ENCODE measurements at places on chromosomes 7 and 10.

DNA sequence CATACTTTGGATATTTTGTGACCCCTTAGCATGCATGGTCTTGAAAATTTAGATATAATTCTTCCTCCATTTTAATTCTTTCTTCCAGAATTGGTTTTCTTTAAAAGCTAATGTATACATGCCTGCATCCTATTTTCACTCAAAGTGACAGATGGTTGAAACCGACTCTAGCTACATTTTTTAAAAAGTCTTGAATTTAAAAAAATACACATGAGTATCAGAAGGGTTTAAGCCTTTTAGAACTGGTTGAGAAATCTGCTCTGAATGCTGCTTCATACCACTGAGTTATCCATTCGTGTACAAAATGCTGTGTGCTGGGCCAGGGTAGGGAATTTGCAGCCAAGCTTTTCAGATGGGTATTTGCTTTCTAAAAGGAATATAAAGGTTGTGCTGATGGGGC, 16.5 kb downstream of the DYNC1I1 start:
- DNase-seq, result no peak

DNA sequence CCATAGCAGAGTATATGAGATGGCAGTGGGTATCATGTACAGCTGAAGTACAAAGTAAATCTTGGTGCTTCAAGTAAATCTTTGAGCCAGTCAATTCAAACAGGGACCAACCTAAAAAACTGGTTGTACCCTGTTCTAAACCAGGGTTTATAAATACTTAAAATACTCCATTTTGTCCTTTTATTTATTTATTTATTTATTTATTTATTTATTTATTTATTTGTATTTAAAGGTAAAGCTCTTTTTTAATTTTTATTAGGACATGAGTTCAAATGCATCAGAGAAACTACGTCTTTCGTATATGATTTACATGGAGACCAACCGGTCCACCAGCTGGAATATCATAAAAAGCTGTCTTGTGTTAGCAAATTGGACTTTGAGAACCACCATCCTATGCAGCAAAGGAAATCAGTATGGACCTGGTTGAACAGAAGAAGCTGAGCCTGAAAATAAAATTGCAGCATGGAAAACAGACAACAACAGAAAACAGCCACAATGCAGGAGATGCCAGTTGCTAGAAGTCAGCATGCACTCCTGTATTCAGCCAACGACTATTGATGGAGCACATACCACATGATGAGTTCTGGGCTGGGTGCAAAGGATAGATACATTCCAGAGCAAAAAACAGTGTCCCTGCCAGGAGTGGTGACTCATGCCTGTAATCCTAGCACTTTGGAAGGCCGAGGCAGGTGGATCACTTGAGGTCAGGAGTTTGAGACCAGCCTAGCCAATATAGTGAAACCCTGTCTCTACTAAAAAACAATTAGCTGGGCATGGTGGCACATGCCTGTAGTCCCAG, 60.0 kb downstream of the PLXNA4 start:
- no peak for DNase-seq

- no peak for DNase-seq
Measured at GRCh38 chr7:1965579-1966294, 267.0 kb downstream of the MAD1L1 start.

- peak; percentile 76 for DNase-seq
Measured at GRCh38 chr10:77974396-77975074, 48.0 kb upstream of the DLG5 start.

- DNase-seq, result no peak
Measured at GRCh38 chr7:157496416-157497275, 159.8 kb downstream of the DNAJB6 start.

GRCh38 chr7:66198956-66199355, 6.2 kb upstream of the TPST1 start:
- DNase-seq, result no peak

GRCh38 chr10:113959383-113959760, 84.3 kb upstream of the ADRB1 start:
- no peak for DNase-seq

GRCh38 chr10:63718006-63718405, 196.8 kb downstream of the REEP3 start:
- no peak for DNase-seq

DNA sequence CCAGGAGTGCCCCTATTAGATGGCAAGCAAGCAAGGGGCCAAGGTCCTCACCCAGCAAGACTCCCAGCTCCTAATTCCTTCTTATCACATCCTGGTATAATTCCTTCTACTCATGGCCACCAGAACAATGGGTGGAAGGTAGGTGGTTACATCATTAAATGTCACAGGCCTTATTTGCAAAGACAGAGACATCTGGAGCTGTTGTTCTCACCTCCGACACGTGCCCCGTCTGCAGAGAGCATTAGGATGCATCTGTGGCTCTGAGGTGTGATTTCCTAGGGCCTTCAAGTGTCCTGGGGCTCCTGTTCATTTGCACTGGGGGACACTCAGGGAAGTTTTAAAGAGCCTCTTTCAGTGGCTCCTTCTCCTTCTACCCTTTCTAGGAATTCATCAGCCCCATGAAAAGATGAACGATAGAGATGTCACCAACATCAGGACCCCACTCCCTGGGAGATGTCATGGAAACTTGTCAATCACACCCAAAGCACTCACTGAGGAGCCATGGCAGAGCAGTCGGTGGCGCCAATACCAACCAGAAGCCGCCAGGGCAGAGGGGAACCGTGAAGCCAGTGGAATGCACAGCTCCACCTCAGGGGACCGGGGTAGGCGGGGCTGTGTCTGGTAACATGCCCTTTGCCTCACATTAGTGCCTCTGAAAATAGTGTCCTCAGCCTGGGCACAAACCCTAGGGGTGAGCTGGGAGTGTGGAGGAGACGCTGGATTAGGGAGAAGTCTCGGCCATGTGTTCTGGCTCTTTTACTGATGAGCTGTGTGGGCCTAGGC, 2.9 kb upstream of the ATP6V0E2 start:
- no peak for DNase-seq

DNA sequence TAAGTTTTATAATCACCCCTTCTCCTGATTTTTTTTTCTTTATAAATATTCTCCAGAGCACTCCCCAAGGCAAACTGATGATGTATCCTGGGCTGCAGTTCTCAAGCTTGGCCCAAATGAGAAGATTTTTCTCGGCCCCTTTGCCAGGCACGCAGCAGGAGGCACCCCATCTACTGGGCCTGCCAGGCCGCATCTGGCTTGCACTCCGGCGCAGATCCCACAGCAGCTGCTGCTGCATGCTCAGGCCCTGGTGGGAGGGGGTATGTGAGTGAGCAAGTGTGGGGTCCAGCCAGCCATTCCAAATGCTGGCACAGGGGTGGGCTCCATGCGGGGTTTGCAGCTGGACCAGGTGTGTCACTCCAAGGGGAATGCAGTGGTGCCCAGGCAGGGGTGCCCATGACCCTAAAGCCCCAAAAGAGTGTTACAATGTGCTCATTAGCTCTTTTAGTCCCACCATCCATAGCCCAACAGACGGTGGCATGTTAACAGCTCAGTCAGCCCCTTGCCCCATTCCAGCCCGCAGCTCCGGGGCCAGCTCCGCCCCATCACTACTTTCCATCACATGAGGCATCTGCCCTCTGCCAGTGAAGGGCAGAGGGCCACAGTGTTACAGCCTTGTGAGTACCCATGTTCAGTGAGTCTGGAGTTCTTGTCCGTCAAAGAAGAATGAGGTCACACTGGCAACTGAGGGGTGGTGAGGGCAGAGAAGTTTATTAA, 25.9 kb downstream of the OAT start:
- DNase-seq, result no peak

DNA sequence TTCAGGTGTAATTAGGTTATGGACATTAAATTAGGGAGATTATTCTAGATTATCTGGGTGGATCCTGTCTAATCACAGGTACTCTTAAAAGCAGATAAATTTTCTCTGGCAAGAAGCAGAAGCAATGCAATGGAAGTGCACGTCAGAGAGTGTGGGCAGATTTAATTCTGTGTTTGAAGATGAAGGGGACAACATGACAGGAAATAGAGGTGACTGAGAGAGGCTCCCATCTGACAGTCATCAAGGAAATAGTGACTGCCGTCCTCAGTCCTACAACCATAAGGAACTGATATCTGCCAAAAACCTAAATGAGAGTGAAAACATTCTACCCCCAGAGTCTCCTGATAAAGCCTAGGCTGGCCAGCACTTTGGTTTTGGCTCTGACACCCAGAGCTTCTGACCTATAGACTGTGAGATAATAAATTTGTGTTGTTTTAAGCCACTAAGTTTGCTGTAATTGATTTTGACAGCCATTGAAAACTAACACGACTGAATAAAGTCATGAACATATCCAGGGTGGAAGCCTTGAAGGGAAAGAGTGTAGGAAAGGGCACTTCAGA, 30.5 kb upstream of the DDX50 start:
- no peak for DNase-seq

DNA sequence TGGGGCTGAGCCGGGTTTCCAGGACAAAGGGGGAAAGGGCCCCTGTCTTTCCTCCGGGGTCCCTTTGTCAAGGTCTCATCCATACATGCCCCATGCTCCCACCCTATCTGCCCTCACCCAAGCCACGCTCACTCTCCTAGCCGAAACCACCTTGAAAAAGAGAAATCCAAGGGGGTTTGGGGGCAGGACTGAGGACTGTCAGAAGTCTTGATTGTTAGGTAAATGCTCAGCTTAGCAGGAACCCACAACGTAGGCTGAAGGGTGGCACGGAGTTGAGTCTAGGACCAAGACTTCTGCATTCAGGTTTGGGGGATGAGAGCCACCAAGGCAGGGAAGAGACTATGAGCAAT, 719 bp upstream of the PGAM2 start:
- no peak for DNase-seq

- DNase-seq, result peak; percentile 21
Measured at GRCh38 chr7:23298141-23298881, 828 bp upstream of the MALSU1 start.

DNA sequence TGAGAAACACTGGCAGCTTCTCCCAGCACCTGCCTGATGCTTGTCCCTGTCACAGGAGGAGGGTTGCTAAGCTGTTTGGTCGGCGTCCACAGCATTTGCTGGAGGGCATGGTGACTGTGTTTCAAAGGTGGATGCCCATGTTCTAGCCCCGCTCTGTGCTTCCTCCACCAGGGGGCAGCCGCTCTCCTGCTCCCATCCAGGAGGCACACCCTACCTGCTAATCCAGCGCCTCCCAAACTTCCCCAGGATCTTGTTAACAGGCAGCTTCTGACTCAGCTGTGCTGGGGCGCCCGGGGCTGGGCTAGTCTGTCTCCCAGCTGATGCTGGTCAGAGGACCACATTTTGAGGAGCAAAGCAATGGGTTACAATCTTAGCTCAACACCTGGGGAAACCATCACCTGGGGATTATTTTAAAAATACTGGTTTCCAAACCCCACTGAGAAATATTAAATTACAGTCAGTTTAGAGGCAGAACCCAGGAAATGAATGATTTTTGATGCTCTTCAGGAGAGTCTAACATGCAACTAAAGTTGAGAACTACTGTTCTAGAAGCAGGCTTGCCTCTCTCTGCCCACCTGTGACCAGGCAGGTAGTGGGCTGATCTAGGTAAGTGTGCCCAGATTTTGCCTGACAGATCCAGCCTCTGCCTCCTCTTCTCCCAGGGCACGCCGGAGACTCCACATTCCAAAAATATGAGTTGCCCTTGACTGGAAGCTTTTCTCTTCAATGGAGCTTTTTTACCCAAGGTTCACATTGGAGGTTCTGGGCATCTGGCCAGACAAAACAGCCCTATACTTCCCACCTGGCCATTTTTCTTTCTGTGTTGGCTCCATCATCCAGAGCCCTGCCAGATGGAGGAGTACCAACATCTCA, 92.7 kb upstream of the GPR26 start:
- DNase-seq, result peak; percentile 90

- no peak for DNase-seq
Measured at GRCh38 chr7:134919240-134919641, 67.1 kb upstream of the AGBL3 start.

GRCh38 chr7:125568799-125569198, 639.2 kb upstream of the POT1 start:
- DNase-seq, result no peak

GRCh38 chr7:13153742-13154141, 466.3 kb downstream of the ARL4A start:
- no peak for DNase-seq

- DNase-seq, result no peak
Measured at GRCh38 chr7:149296368-149296767, 34.4 kb downstream of the ZNF783 start.

GRCh38 chr7:24964191-24964590, 15.8 kb downstream of the OSBPL3 start:
- no peak for DNase-seq

- DNase-seq, result no peak
Measured at GRCh38 chr10:113520261-113520660, 32.6 kb upstream of the HABP2 start.

DNA sequence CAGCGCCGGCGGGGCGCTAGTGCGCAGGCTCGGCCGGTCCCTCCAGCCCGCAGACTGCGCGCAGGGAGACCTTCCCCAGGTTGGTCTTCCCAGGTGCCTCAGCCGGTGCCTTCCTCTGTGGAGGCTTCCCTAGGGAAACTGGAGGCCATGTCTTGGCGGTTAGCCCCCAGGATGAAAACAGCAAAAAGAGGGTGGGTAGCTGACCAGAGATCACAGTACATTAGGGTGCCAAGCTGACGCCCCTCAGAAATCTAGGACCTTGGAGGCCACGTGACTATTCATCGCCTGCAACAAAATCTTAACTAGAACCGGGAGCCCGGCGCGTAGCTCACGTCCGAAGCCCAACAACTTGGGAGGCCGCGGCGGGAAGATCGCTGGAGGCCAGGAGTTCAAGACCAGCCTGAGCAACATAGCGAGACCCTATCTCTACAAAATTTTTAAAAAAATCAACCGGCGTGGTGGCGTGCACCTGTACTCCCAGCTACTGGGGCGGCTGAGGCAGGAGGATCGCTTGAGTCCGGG, 327 bp upstream of the FIS1 start:
- peak; percentile 94 for DNase-seq

- no peak for DNase-seq
Measured at GRCh38 chr7:155122831-155123230, 52.7 kb downstream of the HTR5A start.

DNA sequence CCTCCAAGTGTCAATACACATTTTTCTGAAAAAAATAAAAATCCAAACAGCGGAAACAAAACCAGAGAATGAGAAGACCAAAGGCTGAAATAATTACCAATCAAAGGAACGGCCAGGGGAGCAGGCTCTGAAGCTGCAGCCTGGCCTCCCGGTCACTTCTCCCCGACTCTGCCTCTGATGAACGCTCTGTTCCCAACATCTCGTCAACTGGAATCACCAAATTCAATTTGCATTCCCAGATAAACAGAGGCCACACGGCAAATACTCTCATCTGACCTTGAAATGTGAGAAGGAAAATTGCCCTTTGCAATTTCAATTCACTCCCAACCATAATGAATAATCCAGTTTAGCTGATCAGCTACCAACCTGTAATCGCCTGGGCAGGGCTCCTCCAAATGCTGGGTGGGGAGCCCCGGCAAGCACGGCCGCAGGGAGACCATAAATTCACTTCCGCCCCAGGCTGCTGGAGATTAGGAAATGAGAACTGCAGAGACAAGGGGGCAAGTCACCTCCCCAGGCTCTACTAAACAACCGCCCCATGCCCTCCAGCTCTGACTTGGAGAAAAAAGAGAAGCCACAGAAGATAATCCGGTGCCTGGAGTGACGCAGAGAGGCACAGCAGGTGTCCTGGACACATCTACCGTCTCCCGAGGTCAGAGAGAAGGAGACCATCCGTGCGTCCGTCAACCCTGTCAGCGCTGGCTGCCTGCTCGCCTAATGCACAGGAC, 153.2 kb downstream of the MAD1L1 start:
- DNase-seq, result no peak

Measured in iPS-NIHi11 (cell line).